Nasal cavity respiratory epithelium epithelial cell of viscerocranial mucosa (primary cell): ENCODE measurements at places on chromosomes 3 and 15. TPM values are rescaled to one million over a fixed set of nuclear protein-coding genes. Genes with fewer than 3 reads are reported as not detected.

Gene TRIM71
- total RNA-seq: under 0.01 TPM in 2 replicates

Gene IL17RE
- total RNA-seq: 1.4 and 4.0 TPM in 2 replicates

Gene FGD5
- under 0.01 TPM in 2 replicates for total RNA-seq

Gene TRPM1
- under 0.01 and 0.68 TPM in 2 replicates for total RNA-seq

Gene CCR2
- total RNA-seq: under 0.01 TPM in 2 replicates

Gene RAB43
- 10.3 and 26.2 TPM in 2 replicates for total RNA-seq

Gene FBXW12
- total RNA-seq: not detected in 2 replicates

Gene CHAC1
- 63.7 and 81.0 TPM in 2 replicates for total RNA-seq

Gene CP
- 9.7 TPM in 1 of 2 replicates, not detected in the other for total RNA-seq

Gene BCL2A1
- total RNA-seq: 0.28 TPM in 1 of 2 replicates, not detected in the other

Gene SCG3
- total RNA-seq: not detected in 2 replicates

Gene SPATA12
- not detected in 2 replicates for total RNA-seq

Gene FOXP1
- total RNA-seq: 35.2 and 35.6 TPM in 2 replicates

Gene A4GNT
- total RNA-seq: not detected in 2 replicates

Gene RGMA
- 3.1 and 6.6 TPM in 2 replicates for total RNA-seq

Gene ANKRD34C
- total RNA-seq: not detected in 2 replicates

Gene AMOTL2
- total RNA-seq: 83.3 and 153 TPM in 2 replicates

Gene COLQ
- under 0.01 and 0.28 TPM in 2 replicates for total RNA-seq

Gene ZIC1
- total RNA-seq: not detected in 2 replicates

Gene TBC1D2B
- 13.3 and 43.2 TPM in 2 replicates for total RNA-seq

Gene TRAIP
- 0.68 and 1.1 TPM in 2 replicates for total RNA-seq

Gene EIF4E3
- 2.4 and 5.1 TPM in 2 replicates for total RNA-seq

Gene GPR149
- total RNA-seq: not detected in 2 replicates

Gene CLDN18
- total RNA-seq: not detected in 2 replicates

Gene CDHR4
- not detected in 2 replicates for total RNA-seq

Gene CSNK1G1
- total RNA-seq: 39.3 and 63.9 TPM in 2 replicates

Gene SCN5A
- total RNA-seq: not detected in 2 replicates

Gene RABL3
- total RNA-seq: 17.4 and 23.1 TPM in 2 replicates

Gene DPPA4
- not detected in 2 replicates for total RNA-seq

Gene ATP13A4
- total RNA-seq: 1.7 and 6.2 TPM in 2 replicates

Gene MNS1
- total RNA-seq: not detected in 2 replicates

Gene C3orf22
- not detected in 2 replicates for total RNA-seq
